ENCODE measurements at places on chromosomes 7 and 10.
A peak's percentile ranks its signal among the peaks of the same experiment; 100 is the strongest.

DNA sequence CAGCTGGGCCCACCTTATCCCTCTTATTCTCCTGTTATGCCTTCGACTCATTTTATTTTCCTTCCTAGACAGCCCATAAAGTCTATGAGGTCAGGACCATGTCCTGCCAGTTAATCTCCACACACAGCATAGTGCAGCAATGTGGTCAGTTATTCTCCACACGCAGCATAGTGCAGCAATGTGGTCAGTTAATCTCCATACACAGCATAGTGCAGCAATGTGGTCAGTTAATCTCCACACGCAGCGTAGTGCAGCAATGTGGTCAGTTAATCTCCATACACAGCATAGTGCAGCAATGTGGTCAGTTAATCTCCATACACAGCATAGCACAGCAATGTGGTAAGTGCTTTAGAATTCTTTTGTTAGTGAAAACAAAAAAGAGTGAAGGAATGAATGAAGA is 77.8 kb downstream of the TEX36 start:
- no peak for DNase-seq

- DNase-seq = no peak
Measured at GRCh38 chr10:97882142-97883091, 32.8 kb downstream of the GOLGA7B start.

DNA sequence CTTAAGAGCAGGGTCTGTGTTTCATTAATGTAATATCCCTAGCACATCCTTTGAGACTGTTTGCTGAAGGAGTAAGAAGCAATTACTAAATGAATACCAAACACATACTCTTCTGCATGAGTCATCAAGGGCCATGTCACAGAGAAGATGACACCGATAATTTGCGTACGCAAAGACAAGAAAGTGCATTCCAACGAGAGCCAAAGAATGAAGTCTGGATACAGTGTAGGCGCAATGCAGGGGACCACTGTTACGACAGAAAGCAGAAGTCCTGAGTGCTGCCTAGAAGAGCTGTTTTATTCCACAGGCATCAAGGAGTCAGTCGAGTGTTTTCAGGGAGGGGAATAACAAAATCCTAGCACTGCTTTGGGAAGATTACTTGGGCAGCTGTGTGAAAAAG is 62.7 kb downstream of the VPS41 start:
- no peak for DNase-seq

DNA sequence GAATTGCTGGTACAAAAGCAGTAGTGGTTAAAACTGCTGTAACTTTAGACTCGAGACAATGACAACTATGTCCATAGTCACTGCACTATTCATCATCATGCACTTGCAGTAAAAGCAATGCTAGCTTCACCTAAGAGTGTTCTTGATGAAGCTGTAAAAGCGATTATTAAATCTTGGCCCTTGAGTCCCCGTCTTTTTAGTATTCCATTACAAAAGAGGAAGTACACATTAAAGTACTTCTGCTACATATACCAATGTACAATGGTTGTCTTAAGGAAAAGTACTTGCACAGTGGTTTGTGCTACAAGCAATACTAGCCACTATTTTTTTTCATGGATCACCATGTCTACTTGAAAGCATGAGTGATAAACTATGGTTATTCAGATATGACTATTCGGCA is 78.3 kb downstream of the ATAD1 start:
- no peak for DNase-seq

DNA sequence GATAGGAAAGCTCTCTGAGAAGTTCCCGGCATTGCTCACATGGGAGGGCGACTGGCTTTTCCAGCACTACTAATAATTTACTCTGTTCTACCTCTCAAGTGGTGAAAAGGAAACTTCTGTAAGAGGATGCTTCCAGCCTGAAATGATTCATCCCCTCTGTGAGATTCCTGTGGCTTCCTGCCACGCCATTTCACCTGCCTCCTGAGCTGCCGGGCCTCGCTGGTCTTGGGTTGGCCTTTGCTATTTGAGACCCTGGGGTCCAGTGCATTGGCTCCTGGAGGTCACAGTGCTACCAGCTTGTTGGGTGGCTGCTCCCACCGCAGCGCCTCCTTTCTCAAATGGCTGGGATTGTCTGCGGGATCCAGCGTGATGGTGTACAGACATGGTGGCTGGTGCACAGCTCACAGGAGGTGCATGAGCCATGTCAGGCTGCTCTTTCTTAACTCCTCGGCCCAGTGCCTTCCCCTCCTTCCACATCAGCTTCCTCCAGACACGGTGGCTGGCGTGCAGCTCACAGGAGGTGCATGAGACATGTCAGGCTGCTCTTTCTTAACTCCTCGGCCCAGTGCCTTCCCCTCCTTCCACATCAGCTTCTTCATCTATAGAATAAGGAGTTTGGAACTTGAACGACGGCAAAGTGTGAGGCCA is 42.9 kb upstream of the PCBD1 start:
- no peak for DNase-seq

GRCh38 chr7:63028376-63029206 is 970.1 kb upstream of the ZNF722 start:
- no peak for DNase-seq

- DNase-seq = no peak
Measured at GRCh38 chr10:106106114-106106513, 1058.4 kb downstream of the SORCS1 start.

GRCh38 chr7:116135306-116135705 is 75.0 kb upstream of the TES start:
- no peak for DNase-seq

- DNase-seq = no peak
Measured at GRCh38 chr7:149500201-149500600, 2.6 kb upstream of the ZNF746 start.

DNA sequence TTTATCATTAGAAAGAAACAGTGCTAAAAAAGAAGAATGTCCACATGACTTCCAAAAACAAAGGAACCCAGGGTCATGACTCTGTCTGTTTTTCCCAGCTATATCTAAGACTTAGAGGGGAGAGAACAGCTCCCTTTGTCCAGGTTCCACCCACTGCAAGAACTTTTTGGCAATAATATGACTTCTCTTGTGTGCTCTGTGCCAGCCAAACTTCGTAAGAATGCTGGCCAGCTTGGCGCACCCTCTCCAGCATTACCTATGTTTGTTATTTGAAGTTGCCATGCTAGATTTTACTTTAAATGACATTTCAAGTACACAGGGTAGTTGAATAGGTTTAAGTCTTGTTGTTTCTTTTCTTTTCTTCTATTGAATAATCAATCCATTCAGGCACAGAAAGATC is 371.4 kb downstream of the KCNMA1 start:
- no peak for DNase-seq

- DNase-seq = no peak
Measured at GRCh38 chr7:44521347-44522095, 19.6 kb downstream of the NPC1L1 start.

DNA sequence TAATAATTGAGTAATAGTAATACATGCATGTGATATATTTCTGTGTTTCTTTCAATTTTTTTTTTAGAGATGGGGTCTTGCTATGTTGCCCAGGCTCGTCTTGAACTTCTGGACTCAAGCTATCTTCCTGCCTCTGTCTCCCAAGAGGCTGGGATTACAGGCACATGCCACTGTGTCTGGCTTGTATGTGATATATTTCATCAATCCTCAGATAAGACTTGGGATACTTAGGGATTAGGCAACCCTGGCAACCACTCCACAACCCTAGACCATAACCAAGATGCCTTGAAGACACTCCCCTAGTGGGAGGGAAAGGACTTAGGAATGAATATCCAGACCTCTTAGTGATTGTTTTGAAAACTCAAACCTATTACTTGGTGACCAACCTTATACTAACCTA is 154.8 kb downstream of the CCDC3 start:
- no peak for DNase-seq

GRCh38 chr7:155886391-155887173 is 74.3 kb upstream of the SHH start:
- DNase-seq = no peak

- no peak for DNase-seq
Measured at GRCh38 chr7:65892835-65893234, 20.0 kb downstream of the VKORC1L1 start.

GRCh38 chr10:22997096-22997495 is 69.2 kb downstream of the ARMC3 start:
- DNase-seq = no peak

DNA sequence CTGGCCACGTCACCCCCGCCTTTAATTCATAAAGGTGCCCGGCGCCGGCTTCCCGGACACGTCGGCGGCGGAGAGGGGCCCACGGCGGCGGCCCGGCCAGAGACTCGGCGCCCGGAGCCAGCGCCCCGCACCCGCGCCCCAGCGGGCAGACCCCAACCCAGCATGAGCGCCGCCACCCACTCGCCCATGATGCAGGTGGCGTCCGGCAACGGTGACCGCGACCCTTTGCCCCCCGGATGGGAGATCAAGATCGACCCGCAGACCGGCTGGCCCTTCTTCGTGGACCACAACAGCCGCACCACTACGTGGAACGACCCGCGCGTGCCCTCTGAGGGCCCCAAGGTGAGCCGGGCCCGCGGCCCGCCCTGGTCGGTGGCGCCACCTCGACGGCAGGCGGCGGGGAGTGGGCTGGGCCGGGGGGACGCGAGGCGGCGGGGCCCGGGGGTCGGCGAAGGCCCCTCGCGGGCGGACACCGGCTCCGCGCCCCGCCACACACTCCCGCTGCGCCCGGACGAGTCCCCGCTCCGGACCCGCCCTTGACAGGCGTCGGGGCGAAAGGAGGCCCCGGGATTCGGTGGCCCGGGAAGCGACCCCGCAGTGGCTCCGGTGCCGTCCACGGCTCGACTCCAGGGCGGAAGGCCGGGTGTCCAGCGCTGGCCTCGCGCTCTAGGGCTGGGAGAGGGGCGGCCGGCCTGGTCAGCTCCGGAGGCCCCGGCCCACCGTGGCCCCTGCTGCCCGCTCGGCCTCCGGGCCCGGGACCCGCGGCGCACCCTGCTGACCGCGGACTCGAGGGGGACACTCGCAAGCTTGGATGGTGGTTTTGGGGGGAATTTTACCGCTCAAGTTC is 557 bp downstream of the BAG3 start:
- DNase-seq = peak; percentile 38

DNA sequence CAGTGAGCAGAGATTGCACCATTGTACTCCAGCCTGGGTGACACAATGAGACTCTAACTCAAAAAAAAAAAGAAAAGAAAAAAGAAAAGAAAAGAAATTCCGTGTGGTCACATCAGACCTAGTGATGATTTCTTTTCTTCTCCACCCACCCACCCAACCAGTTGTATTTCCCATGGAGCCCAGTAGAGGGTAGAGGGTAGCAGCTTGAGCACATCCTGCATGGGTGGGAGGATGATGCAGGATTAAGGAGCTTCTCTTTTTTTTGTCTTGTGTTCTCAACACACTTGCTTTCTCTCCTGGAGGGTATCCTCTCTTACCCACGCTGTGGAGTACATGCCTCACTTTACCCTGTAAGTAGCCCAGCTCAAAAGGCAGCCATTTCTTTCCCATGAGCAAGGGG is 118.6 kb upstream of the CARD11 start:
- DNase-seq = no peak

- no peak for DNase-seq
Measured at GRCh38 chr7:70426249-70426880, 705.6 kb upstream of the GALNT17 start.

DNA sequence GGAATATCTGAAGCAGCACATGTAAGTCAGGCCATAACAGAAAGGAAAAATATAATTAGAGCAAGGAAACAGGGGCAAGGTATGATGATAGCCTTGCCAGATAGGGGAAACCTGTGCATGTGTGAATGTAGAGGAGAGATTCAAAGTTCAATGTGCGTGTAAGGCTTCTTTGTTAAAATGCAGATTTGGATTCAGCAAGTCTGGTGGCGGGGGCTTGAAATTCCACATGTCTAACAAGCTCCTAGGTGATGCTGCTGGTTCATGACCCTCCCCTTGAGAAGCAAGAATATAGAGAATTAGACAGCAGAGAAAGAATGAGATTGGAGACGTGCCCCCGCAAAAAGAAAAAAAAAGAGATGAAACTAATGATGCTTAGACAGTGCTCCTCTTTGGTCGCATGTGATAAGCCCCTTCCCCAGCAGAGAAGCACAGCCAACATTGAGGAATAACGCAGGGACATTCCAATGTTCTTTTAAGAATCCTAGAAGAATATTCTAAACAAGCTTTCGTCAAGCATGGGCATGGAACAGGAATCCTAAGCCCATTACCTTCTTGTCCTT is 21.1 kb upstream of the MACC1 start:
- DNase-seq = no peak

GRCh38 chr10:44975431-44976331 is 2.9 kb downstream of the DEPP1 start:
- no peak for DNase-seq

GRCh38 chr7:82745820-82746219 is 302.2 kb upstream of the CACNA2D1 start:
- no peak for DNase-seq

DNA sequence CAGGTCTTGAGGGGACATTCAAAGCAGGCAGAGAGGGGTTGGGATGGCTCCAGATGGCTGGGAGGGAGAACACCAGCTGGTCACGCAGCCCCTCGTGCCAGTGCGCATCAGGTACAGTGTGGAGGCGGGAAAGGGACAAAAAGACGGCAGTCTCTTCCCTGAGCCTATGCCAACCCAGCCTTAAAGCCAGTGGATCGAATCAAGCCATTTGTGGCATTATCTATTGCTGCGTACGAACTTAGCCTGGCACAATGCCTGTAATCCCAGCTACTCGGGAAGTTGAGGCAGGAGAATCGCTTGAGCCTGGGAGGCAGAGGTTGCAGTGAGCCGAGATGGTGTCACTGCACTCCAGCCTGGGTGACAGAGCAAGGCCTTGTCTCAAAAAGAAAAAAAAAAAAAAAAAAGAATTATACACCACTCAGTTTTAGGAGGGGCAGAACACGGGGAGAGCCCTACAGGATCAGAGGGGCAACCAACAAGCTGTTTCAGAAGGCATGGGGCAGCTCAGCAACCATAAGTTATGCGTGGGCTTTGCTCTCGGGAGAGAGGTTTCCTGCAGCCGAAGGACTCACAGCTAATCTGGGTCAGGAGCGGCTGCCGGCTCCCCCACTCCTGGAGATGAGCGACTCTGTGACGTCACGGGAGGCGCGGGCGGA is 356 bp upstream of the NDUFB2 start:
- no peak for DNase-seq

DNA sequence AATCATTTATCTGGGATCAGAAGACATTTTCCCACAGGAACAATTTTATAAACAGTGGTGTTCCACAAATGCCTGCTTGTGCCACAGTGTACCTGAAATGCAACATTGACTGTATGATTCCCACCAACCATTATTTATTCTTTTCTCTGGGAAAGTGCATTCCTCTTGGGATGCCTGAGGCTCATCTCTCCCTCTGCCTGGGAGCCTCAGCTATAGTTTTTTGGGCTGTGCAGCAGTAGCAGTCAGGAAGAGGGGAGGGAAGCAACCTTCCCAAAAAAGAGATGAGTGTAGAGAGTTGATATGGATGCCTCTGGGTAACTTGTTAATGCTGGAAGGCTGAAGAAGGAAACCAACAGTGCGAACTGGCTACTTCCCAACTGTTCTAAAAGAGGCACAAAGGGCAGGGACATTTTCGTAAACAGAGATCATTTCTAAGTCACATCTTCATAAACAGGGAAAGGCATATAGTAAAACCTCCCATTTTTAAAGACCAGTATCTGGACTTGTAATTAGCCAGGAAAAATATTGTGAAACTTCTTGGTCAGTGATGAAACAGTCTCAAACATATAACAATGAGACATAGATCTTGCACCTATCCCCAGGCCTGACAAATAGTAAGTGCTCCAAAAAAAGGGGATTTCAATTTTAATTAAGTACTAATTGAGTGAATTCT is 1.4 kb upstream of the CALD1 start:
- DNase-seq = no peak

GRCh38 chr10:117365612-117366011 is 9.6 kb downstream of the PDZD8 start:
- no peak for DNase-seq
